ENCODE measurements at places on chromosomes 5 and 9.

DNA sequence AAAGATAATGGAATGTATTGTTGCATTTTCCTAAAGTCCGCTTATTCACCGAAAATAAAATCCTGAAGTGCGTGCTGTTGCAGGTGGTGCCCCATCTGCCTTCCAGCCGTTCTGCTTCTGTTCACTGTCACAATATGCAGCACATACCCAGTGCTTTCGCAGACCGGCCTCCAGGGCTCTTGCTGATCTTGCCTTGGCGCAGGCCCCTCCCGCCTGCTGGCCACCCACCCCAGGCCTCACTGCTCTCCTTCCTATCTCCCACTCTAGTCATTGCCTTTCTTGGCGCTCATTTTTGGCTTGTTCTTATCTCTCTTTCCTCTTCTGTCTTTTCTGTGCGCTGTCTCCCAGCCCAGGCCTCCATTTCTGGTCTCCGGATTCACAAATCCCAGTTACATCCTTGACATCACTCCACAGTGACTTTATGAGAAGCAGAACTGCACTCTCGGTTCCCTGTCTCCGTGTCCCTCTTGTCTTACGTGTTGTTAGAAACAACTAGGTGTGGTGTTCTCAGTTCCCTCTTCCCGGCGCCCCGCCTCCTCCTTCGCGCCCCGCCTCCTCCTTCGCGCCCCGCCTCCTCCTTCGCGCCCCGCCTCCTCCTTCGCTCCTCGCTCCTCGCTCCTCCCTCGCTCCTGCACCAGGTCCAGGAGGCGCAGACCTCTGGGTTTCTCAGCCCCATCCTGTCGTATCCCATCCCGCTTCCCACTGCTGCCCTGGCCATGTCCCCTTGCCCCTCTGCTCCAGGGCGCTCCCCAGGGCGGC is 201.7 kb upstream of the OTULINL start:
- DNase-seq: no peak

DNA sequence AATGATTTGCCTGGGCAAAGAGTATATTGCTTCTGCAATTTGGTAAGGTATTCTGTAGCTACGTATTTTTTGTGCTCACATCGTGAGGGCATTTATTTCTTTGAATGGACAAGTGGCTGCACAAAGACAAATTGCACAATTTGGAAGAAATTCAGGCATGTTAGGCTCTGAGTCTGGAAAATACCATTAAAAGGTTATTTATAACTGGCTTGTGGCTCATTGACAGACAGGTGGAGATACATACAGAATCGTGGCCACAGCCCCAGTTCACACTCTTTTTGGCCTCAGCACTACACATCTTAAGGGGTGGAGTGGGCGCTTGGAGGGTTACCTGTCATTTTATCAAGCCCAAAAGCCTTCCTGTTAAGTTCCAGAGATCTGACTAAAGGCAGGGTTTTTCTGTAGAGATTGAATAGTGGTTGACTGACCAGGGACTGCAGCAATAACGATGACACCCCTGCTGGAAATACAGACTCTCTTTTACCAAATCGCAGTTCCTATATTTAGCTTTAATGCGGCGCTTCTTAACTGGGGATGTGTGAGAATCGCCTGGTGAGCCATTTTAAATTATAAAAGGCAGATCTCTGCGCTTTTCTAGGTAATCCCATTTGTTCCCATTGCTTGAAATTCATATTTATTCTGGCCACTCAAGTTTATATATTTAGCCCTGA is 14.7 kb downstream of the MAN2A1 start:
- no peak for DNase-seq

DNA sequence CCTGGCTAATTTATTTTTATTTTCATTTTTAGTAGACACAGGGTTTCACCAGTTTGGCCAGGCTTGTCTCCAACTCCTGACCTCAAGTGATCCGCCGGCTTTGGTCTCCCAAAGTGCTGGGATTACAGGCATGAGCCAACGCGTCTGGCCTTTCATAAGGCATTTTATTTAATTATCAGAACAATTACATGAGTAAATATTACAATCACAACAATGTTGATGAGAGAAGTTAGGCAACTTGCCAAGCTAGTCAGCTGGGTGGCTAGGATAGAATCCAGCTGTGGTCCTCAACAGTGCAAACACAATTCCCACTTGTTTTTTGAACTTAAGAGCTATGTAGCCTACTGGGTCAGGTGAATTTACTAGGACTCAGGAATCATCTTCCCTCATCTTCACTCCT is 22.0 kb downstream of the C9orf57 start:
- DNase-seq: no peak

GRCh38 chr9:86546712-86547111 is 192.5 kb upstream of the TUT7 start:
- DNase-seq: no peak
